Stimulated activated CD8-positive, alpha-beta memory T cell treated with anti-CD3 and anti-CD28 coated beads, Interleukin-7, amount 100 ng/mL, for 24 hours (primary cell): ENCODE measurements at places on chromosomes 7 and 10.

GRCh38 chr7:139695588-139695987, 82.2 kb downstream of the HIPK2 start:
- DNase-seq: no peak

DNA sequence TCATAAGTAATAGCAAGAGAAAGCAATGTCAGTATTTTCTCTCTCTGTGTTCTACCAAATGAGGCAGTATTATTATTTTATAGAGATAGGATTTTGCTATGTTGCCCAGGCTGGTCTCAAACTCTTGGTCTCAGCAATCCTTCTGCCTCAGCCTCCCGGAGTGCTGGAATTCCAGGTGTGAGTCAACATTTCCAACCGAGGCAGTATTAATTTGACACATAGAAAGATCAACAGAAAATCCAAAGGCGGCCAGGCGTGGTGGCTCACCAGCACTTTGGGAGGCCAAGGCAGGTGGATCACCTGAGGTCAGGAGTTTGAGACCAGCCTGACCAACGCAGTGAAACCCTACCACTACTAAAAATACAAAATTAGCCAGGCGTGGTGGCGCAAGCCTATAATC, 71.8 kb downstream of the SMURF1 start:
- DNase-seq: no peak

DNA sequence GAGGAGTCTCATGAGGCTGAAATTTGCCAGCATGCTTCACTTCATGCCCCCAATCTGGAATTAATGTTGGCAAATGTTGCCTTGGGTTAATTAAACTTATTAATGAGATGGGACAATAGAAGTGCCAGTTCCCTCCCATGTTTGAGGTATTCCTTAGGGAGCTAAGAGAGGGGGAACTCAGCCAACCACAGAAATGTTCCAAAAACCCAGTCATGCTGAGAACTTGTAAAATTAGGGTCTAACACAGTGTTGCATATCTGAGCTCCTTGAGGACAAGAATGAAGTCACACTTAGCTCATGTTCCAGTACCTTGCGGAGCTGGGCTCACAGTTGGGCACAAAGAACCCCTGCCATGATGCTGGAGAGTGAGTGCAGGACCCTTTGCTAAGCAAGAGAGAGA, 89.4 kb downstream of the OAT start:
- DNase-seq: no peak

GRCh38 chr7:44072364-44073231, 7.2 kb upstream of the PGAM2 start:
- DNase-seq: no peak

DNA sequence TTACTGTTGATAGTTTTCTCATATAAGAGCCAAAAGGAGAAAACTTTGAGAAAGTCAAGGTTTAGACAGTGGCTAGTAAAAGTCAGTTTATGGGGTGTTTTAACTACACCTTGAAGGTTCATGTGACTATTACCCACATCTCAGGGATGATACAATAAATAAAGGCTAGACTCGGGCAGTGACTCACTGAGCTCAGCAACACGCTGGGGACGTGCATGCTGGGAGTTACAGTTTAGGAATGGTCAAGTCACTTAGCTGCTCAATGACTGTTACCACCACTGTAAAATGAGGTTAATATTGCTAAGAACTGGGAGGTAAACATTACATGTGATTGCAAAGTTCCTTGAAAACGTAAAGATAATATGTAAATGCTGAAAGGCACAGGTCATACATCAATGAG, 1254.4 kb upstream of the PHF14 start:
- no peak for DNase-seq

- DNase-seq: no peak
Observed at GRCh38 chr10:2212244-2212834, 475.0 kb upstream of the ADARB2 start.

GRCh38 chr10:110335314-110336064, 30.8 kb upstream of the SMNDC1 start:
- DNase-seq: no peak
